ENCODE measurements at places on chromosomes 4 and X.
A peak's percentile ranks its signal among the peaks of the same experiment; 100 is the strongest.

DNA sequence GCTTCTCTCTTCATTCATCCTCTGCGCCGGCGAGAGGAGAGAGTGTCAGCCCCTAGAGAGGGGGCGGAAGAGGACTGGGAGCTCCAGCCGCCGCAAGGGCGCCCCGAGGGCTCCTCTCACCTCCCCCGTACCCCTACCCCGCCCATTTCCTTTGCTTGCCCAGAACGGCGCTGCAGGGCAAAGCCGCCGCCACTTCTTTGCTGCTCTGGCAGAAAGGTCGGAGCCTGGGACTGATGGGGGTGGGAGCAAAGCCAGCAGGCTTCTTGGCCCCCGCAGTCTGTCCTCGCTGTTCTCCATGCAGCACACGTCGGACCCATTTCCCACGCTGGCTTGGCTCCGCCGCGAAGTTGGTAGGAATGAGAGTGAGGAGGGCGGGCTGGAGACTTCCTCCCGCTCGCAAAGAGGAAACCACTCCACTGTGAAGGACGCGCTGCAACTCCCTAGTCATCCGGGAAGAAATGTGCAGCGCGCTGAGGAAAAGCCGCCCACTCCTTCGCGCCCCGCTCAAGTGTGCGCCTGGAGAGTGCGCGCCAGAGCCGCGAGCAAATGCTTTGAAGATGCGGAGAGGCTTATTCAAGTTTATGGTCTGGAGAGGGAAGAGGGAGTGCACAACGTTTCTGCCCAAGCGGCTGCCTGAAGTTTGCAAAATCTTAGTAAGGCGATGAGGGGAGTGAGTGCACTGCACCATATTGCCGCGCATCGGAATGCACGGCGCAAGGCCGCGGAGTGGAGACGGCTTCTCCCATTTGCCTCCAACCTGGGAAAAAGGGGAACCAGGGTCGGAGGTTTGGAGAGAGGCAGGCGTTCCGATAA lies 2.8 kb upstream of the PCDH7 start:
- DNase-seq: no peak

DNA sequence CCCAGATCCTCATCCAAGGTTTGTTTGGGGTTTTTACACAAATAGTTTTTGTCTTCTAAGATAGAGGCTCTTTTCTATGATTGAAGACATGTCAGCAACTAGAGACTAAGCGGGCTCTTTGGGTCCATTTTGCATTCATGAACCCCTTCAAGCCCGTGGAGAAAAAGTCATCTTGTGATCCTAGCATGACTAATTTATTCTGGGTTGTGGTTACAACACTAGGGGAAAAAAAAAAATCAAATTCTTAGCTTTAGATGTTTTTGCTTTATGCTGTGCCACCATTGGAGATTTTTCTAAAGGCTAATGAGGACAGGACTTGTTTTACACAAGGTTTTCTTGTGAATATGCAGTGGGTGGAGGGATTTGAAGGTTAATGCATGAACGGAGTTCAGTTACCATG lies 440.0 kb downstream of the PCDH7 start:
- no peak for DNase-seq

DNA sequence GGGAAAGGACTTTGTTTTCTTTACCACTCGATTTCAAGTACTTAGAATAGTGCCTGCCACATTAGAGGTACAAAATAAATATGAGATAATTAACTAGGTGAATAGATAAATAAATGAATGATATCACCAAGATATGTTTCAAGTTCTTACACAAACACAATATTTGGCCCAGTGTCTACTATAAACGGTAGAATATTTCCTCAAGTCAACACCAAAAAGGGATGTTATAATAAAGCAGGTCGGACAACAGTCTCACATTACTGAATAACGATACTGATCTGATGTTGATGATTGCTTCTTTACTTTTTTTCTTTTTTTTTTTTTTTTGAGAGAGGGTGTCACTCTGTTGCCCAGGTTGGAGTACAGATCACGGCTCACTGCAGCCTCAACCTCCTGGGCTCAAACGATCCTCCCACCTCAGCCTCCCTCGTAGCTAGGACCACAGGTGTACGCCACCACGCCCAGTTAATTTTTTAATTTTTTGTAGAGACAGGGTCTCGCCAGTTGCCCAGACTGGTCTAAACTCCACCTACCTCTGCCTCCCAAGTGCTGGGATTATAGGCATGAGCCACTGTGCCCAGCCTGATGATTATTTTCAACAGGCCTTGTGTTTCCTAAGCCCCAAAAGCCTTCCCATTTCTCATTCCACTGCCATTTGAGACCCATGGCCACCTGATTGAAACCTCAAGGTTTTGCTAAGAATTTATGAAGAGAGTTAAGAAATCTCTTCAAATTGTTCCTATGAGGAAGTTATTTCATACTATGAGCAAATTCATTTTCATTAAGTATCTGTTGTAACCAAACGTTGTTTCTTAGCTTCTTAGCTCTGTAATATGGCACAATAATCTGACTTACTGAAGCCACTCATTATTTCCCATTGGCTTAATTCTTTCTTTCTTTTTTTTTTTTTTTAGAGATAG lies 2.3 kb downstream of the MANBA start:
- no peak for DNase-seq

- DNase-seq: no peak
Measured at GRCh38 chr4:173119818-173120217, 48.8 kb upstream of the GALNT7 start.

GRCh38 chr4:113761620-113762185 lies at the start of gene CAMK2D:
Gene CAMK2D, minus strand, starts transcription at chr4:113761738. Its CDS starts 670 bp downstream, at chr4:113761068.
- peak; percentile 53 for DNase-seq

- no peak for DNase-seq
Measured at GRCh38 chr4:157741642-157742041, 431.2 kb downstream of the GASK1B start.

DNA sequence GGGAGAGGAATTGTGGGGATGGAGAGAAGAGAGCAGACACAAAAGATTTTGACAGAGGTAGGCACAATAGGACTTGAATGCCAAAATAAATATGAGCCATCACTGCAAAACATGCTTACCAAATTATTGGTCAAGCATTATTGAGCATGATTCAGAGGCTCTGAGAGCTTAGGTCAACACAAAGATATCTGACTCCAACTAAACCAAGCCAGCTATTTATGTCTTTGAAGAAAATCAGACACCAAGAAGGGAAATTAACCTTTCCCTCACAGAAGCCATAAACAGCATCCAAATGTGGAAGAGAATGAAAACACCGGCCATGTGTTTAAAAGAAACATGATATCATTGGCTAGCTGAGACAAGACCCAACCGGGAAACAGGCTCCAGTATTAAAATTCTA lies 323.2 kb downstream of the RAB28 start:
- no peak for DNase-seq

DNA sequence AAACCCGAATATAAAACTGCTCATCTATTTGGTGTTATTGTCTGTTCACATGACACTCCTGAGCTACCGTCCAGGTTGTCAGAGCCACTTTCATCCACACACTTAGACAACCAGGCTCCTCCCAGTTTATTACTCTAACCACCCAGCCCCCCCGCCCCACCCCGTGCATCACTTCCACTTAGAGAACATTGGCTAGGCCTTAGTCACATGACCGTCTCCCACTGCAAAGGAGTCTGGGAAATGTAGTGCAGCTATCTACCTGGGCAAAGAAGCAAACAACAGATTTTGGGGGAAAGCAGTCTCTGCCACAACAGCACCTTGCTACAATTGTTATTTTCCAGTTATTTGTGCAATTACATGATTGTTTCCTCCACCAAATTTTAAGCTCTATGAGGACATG lies 57.6 kb upstream of the RBPJ start:
- peak; percentile 5 for DNase-seq

- DNase-seq: peak; percentile 82
Measured at GRCh38 chr4:56434599-56435139, 746 bp downstream of the PPAT start.

DNA sequence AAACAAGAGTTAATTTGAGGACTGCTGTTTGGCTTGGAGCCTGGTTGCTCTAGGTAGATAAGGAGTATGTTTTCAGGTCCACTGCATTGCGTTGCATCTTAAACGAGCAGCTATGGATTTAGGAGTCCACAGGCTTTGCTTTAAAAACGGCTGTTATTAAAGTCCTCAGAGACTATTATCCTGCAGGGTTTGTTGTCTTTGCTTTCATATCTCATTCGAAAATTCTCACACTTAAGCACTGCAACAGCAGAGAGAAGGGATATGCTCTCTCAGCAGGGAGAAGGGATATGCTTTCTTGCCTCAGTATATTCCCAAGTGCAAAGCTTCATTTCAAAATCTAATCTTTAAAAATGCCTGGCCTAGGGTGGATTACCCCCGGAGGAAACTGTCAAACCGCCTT lies 444.7 kb upstream of the FTHL17 start:
- DNase-seq: no peak

- no peak for DNase-seq
Measured at GRCh38 chr4:94870146-94870545, 112.4 kb downstream of the BMPR1B start.

GRCh38 chr4:163662768-163663167 lies 168.3 kb downstream of the TMA16 start:
- DNase-seq: no peak

DNA sequence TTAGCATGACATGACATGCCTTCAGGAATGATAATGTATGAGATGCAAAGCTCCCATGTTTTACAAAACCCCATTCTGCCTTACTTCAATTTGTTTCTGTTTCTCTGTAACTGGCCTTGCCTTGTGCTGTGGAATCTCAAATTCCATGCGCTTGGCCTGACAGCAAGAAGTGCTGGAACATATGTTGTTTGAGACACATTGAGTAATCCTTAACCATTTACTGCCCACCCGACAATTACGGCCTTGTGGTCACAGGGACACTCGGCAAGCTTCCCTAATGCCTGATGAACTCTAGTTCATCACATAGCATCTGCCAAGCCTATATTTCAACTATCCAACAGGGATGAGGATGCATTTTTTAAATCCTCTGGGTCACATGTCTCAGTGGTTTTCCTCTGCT lies 226.4 kb upstream of the CASK start:
- DNase-seq: no peak

- DNase-seq: no peak
Measured at GRCh38 chr4:153227469-153228075, 23.3 kb downstream of the TRIM2 start.

DNA sequence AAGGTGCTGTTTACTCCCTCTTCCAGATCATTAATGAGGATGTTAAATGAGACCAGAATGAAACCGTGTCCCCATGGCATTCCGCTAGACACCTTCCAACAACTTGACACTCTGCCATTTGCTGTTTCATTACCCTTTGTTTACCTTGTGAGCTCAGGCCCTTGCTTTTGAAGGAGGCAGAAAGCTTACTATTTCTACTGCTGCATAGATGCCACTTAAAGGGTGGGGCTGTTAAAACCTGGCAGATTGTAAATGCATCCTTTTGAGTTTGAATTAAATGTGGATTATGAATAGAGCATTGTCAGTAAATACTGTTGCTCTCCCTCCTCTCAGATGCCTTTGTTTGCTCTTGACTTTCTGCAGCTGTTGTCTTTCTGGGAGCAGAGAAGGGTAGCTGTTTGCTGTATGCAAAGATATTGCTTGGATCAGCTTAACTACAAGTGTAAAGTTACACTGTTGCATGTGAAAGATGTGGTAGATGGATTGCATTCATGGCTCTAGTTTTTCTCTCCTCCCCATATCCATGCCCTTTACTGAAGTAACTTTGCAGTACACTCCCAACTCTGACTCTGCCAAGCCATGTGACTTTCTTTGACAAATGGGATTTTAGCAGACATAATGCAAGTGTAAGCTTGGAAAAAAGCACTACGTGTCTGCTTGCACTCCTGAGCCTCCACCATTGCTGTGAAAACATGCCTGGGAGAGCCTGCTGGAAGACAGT lies 75.0 kb upstream of the DHX15 start:
- peak; percentile 47 for DNase-seq

DNA sequence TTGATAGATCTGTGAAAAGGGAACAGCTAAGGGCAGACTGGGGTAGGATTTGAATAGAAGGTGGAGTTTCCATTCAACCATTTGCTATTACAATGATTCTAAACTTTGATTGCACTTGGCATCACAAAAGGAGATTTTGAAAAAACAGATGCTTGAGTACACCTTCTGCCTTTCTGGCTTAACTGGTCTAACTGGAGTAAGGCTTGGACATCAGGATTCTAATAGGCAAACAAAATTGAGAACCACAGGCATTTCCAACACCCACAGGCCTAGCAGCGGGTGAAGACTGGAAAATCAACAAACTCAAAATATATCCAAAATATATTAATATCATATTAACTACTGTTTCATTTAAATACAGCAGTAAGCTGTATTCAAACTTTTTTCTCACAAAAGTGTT lies 1.9 kb upstream of the VEGFC start:
- DNase-seq: no peak

DNA sequence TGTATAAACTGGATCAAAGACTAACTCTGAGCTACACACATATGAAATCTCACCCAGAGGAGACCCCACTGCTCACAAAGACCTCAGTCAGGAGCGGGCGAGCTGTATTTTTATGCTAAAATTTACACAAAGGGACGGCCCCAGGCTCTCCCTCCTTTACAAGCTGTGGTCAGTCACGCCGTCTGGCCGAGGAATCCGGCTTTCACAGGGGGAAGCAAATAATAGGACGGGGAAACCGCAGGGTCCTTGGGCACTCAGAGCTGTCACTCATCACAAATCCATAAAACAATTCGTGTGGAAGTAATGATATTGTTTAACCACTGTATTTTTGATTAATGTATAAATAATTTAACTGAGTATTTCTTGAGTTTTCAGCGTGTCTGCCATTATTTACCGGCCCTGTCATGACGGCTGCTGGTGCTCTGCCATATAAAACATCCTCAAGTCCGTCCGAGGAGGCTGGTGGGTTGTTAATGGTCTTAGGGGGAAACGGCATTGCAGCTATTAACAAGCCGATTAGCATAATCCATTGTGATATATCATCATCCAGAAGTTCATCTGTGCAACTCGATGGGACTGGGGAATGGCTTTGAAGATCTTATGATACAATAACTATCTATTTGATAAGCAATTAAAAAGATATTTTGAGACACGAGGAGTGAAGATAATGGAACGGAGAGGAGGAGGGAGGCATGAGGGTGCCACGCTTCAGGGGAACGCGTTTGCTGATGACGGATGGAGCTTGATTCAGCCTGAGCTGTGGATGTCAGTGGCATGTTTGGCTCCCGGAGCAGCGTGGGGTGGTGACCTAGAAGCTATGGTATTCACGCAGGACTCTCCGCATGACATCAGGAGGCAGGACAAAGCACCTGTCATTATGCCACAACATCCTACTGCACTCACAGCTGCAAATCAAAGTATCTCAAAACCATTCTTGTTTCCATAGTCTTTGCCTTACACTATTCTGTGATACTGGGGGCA lies 150.9 kb downstream of the SHOX start:
- DNase-seq: no peak

DNA sequence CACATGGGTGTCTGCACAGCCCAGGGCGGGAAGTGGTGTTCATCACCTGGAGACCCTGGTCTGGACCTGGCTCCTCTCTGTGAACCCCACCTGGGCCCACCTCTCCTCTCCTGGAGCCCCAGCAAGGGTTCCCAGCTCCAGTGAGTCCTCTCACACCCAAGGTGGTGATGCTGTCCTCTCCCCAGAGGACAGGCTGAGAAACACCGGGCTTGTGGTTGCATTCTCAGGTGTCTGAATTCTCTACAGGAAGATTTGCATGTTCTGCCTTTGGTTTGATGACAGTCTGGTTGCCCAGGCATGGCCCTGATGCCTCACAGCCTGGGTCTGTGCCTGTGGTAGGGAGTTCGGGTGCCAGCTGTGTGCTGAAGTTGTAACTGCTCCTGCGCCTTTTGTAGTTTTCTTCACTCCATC lies 3.8 kb downstream of the MAEA start:
- DNase-seq: no peak

- no peak for DNase-seq
Measured at GRCh38 chrX:147890756-147891155, 21.0 kb upstream of the FMR1 start.

- DNase-seq: no peak
Measured at GRCh38 chr4:29128810-29129209, 1591.4 kb upstream of the PCDH7 start.

GRCh38 chr4:163878336-163879121 lies 384.0 kb downstream of the TMA16 start:
- no peak for DNase-seq
